Right atrium auricular region (tissue), 2 donors: ENCODE measurements at places on chromosomes 2 and 18. TPM values are rescaled to one million over a fixed set of nuclear protein-coding genes. Genes with fewer than 3 reads are reported as not detected.
A peak's percentile ranks its signal among the peaks of the same experiment; 100 is the strongest.

CASP10 gene
- total RNA-seq: 3.5 TPM

AGXT gene
- total RNA-seq: not detected

NEB gene
- 61.1 TPM for total RNA-seq

MYO1B gene
- 14.7 TPM for total RNA-seq

YWHAQ gene
- 204 TPM for total RNA-seq

CYP26B1 gene
- total RNA-seq: 12.8 TPM

CCDC93 gene
- total RNA-seq: 18.7 TPM

GRCh38 chr18:78974115-78974761 is 5.4 kb upstream of the SALL3 start:
- peak; percentile 30 for DNase-seq
- no peaks in the 10 kb centered on the region for H3K36me3 ChIP-seq
- no peak overlapping the region for H3K27ac ChIP-seq
- H3K4me3 ChIP-seq: no peak overlapping the region

DNA sequence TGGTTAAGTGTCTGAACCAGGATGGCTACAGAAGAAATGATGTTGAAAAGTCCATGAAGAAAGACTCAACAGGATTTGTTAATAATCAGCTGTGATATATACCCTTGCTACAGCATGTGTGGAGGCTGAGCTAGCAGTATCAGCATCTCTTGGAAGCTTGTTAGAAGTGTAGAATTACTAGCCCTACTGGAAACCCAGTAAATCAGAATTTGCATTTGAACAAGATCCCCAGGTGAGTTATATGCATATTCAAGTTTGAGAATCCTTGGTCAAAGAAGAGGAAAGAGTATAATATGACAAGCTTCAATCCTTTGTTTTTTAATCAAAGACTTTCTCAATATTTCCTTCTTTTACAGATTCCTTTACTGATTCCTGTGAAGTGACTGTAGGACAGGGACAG is 109.0 kb upstream of the KCNJ3 start:
- no peaks in the 10 kb centered on the region for H3K4me1 ChIP-seq
- no peak for DNase-seq
- no peaks in the 10 kb centered on the region for H3K27me3 ChIP-seq

DNA sequence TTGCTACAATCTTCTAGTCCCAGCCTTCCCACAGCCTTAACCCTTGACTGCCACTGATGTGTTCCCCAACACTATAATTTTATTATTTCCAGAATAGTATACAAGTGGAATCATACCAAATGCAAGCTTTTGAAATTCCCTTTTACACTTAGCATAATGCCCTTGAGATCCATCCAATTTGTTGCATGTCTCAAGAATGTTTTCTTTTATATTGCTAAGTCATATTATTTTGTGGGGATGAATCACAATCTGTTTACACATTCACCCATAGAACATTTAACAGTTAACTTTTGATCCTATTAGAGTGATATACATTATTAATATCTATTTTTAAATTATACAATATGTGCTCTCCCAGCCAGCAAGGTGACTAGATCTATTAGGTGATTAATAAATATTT is 74.3 kb upstream of the KYNU start:
- H3K4me1 ChIP-seq: no peaks in the 10 kb centered on the region
- H3K4me3 ChIP-seq: no peak overlapping the region
- no peaks in the 10 kb centered on the region for H3K36me3 ChIP-seq

DNA sequence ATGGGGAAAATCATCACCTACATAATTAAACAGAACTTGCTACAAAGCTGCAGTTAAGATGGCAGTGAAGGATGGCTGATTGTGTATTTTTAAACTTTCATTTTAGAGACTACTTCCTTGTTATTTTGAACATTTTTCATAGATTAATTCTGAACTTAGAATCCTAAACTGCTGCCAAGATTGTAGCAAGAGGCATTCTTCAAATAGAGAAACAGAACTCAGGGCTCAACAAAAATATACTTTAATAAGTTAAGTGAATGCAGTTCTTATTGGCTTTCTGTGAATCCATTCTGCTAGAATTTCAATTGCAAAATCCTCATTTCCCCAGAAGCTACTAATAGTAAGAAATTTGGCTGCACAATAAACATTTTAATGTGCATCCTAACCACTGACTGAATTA is 160.3 kb downstream of the L3MBTL4 start:
- DNase-seq: no peak
- H3K36me3 ChIP-seq: no peaks in the 10 kb centered on the region
- peaks cover 31% of the 10 kb centered on the region for H3K4me1 ChIP-seq
- H3K27ac ChIP-seq: peak overlapping the region; percentile 69
- H3K4me3 ChIP-seq: peak overlapping the region; percentile 32

- H3K36me3 ChIP-seq: peaks cover 16% of the 10 kb centered on the region
- H3K27ac ChIP-seq: no peak overlapping the region
- H3K27me3 ChIP-seq: no peaks in the 10 kb centered on the region
- DNase-seq: no peak
- H3K4me1 ChIP-seq: no peaks in the 10 kb centered on the region
Measured at GRCh38 chr2:108450863-108451262, 1.9 kb downstream of the GCC2 start.

DNA sequence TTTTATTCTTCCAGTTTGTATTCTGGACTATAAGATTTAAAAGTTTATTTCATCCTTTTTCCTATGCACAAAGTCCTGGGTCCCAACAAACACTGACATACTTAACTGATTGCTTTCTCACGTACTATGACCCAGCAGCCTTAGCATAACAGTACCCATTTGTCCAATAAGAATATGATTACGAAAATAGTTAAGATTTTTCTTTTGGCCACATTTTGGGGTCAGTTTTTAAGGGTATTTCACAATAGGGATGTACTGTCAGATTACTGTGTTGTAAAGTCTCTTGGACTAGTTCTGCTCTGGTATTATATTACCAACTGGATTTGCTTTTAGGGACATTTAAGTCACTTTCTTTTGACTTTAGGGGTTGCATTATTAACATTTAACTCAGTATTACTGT is 46.1 kb downstream of the TTC39C start:
- DNase-seq: no peak
- no peak overlapping the region for H3K27ac ChIP-seq
- no peaks in the 10 kb centered on the region for H3K27me3 ChIP-seq
- no peak overlapping the region for H3K4me3 ChIP-seq
- H3K36me3 ChIP-seq: no peaks in the 10 kb centered on the region
- no peaks in the 10 kb centered on the region for H3K4me1 ChIP-seq

- H3K27ac ChIP-seq: no peak overlapping the region
- no peaks in the 10 kb centered on the region for H3K27me3 ChIP-seq
- H3K4me1 ChIP-seq: no peaks in the 10 kb centered on the region
- H3K36me3 ChIP-seq: peaks cover 34% of the 10 kb centered on the region
- no peak overlapping the region for H3K4me3 ChIP-seq
- no peak for DNase-seq
Measured at GRCh38 chr2:241334813-241335212, 19.1 kb downstream of the SEPTIN2 start.

DNA sequence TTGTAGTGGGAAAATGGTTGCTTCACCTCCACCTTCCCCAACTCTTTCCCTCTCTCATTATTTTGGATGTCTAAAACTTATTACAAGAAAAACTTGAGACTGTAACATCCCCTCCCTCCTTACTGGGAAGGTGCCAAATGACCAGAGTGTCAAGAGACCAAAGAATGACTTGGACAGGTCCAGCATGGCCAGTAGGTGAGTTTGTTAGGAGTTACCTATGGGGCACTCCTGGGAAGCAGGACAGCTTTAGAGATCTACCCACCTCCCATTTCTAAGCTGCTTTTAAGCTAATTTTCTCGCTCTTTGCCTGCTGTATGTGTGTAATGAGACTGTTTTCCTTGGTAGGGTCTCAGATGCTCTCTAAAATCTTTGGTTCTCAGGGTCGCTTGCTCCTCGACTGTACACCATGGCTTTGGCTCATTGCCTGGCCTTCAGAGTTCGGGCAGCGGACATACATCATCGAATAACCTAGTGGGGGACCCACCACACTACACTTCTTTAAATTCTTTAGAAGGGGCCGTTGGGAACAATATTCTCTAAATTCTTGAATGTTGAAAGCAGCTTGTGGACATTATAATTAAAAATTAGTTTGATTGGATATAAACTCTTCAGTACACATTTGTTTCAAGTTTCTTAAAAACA is 45.2 kb downstream of the SLC30A6 start:
- no peak overlapping the region for H3K27ac ChIP-seq
- DNase-seq: no peak
- H3K4me1 ChIP-seq: no peaks in the 10 kb centered on the region
- H3K27me3 ChIP-seq: no peaks in the 10 kb centered on the region
- H3K36me3 ChIP-seq: no peaks in the 10 kb centered on the region

GRCh38 chr2:234309431-234309830 is 187.4 kb downstream of the ARL4C start:
- H3K36me3 ChIP-seq: no peaks in the 10 kb centered on the region
- H3K4me3 ChIP-seq: no peak overlapping the region
- H3K27me3 ChIP-seq: no peaks in the 10 kb centered on the region
- H3K4me1 ChIP-seq: no peaks in the 10 kb centered on the region

DNA sequence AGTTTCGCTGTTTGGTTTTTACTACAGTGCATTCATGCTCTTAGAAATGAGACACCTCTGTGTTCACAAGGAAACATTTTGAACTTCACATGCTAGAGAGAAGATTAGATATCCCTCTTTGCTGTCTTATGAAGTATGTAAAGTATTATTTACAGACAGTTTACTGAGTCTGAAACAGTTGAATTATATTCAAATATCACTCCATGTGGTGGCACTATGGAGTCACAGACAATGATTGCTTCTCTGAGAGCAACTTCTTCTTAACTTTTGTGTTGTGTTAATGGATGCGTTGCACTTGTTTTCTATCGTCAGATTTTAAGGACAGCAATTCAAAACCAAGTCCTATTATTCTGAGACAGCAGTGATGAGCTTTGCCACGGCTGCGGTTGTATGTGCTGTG is 823.6 kb downstream of the GALR1 start:
- H3K36me3 ChIP-seq: no peaks in the 10 kb centered on the region
- no peak overlapping the region for H3K27ac ChIP-seq
- no peaks in the 10 kb centered on the region for H3K4me1 ChIP-seq
- DNase-seq: no peak

- H3K36me3 ChIP-seq: no peaks in the 10 kb centered on the region
- peak within 1 kb of the TSS; percentile 96 for H3K27ac ChIP-seq
- no peaks in the 10 kb centered on the region for H3K27me3 ChIP-seq
- no peaks in the 10 kb centered on the region for H3K4me1 ChIP-seq
- peak; percentile 92 for DNase-seq
- H3K4me3 ChIP-seq: peak within 1 kb of the TSS; percentile 53
Measured at GRCh38 chr2:156435718-156436496, at the start of gene GPD2. Gene GPD2 (plus strand): TSS chr2:156436379. CDS start chr2:156476106, 39,727 bp downstream.

DNA sequence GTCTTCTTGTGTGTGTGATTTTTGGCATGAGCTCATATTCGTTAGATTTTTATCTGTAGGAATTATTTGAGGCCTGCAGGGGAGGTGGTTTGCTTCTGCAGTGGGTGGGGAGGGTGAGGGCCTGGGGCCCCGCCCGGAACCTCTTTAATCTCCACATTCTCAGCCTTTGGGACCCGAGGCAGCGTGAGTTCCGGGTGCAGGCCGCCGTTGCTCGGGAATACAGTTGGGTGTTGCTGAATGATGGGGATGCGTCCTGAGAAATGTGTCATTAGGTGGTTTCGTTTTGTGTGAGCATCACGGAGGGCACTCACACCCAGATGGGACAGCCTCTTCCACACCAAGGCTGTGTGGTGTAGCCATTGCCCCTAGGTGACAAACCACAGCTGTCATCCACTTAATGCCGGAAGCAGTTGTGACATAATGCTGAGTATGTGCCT is 13.7 kb upstream of the GAL3ST2 start:
- H3K27ac ChIP-seq: no peak overlapping the region
- no peak overlapping the region for H3K4me3 ChIP-seq
- no peak for DNase-seq
- H3K4me1 ChIP-seq: no peaks in the 10 kb centered on the region

DNA sequence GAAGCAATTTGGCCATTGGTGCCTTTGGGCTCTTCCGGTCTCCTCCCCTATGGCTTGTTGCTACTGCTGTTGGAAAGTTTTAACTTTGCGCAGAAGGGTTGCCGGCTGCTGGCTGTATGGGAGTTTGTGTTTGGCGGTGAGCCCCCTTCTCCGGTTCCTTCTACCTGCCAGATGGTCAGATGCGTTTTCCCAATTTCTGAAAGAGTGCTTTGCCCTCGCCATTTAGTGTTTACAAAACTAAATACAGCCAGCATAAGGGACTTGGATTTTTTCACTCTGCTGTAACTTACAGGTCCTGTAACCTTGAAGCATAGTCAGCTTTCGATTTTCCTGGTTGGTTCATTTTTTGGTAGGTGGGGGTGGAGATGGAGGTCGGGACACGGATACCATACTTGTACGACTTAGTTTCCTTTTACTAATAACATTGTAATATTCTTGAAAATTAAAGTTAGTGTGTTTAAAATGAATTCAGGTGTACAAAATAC is 604 bp downstream of the COQ10B start:
- peak; percentile 88 for DNase-seq
- H3K27me3 ChIP-seq: no peaks in the 10 kb centered on the region
- peak overlapping the region; percentile 95 for H3K4me3 ChIP-seq

DNA sequence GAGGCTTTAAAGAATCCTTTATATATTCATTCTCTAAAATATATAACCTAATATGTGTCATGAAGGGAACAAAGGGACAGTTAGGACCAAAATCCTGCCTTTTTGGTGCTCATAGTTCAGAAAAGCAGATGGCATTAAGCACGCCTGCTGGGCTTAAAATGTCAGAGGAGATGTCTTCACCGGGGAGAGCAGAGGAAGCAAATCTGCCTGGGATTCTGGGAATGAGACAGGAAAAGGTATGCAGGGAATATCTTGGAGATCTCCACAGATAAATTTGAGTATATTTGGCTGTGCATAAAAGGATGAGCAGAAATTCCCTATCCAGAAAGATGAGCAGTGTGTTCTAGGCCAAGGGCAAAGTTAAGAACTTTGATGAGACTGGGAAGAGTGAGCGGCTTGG is 45.5 kb downstream of the FSHR start:
- DNase-seq: no peak
- no peak overlapping the region for H3K27ac ChIP-seq
- no peaks in the 10 kb centered on the region for H3K4me1 ChIP-seq
- no peaks in the 10 kb centered on the region for H3K27me3 ChIP-seq
- no peaks in the 10 kb centered on the region for H3K36me3 ChIP-seq

GRCh38 chr18:30970196-30970816 is 72.2 kb downstream of the DSC3 start:
- no peak overlapping the region for H3K4me3 ChIP-seq
- no peak overlapping the region for H3K27ac ChIP-seq
- no peaks in the 10 kb centered on the region for H3K36me3 ChIP-seq
- no peak for DNase-seq

- H3K4me1 ChIP-seq: no peaks in the 10 kb centered on the region
- no peak overlapping the region for H3K27ac ChIP-seq
- no peaks in the 10 kb centered on the region for H3K36me3 ChIP-seq
- no peak overlapping the region for H3K4me3 ChIP-seq
Measured at GRCh38 chr18:46696268-46696667, 39.2 kb upstream of the LOXHD1 start.

- peaks cover 13% of the 10 kb centered on the region for H3K4me1 ChIP-seq
- H3K27ac ChIP-seq: no peak overlapping the region
- no peaks in the 10 kb centered on the region for H3K36me3 ChIP-seq
- DNase-seq: no peak
Measured at GRCh38 chr2:231351648-231352047, 43.9 kb upstream of the B3GNT7 start.
